ENCODE measurements at places on chromosomes 2 and 18.

DNA sequence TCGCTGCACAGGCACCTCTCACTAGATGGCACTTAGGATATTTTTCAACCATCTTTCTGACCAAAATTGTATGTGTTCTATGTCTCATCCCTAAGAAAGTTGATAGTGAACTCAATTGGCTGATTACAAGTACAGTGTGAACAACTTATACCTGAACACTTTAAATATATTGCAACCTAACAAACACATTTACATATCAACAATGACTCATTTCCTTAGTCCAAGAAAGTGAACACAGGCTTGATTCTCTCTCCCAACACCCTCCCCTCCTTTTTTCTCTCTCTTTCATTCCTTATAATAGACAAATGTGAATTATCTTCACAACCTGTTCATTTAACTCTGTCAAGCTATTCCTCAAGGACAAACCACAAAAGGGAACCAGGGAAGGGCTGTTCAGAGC lies 192.0 kb downstream of the SLC8A1 start:
- DNase-seq = no peak

GRCh38 chr18:48997681-48997984 lies 46.9 kb upstream of the SMAD7 start:
- DNase-seq = no peak

- no peak for DNase-seq
Measured at GRCh38 chr2:223416815-223417610, 185.1 kb downstream of the SCG2 start.

DNA sequence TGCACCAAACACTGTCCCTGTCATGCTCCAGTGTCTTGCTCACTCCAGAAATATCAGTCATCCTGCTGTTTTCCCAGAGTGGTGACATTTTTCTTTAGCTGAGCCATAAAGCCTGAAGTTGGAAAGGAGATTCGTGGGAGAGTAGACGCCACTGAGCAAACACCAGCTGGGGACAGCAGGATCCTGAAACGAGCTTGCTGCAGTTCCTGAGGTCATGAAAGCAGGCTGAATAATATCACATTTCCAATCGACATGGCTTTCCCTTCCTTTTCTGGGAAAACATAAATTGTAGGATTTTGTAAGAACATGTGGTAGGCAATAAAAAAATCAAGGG lies 276.4 kb downstream of the CDCA7 start:
- no peak for DNase-seq

- no peak for DNase-seq
Measured at GRCh38 chr18:49094136-49094535, 143.4 kb upstream of the SMAD7 start.

Data from activated T-cell treated with anti-CD3 and anti-CD28 coated beads for 1 hour (primary cell).